Right forelimb (tissue), 1 donor: ENCODE measurements at places on chromosomes 4 and X.

GRCh38 chr4:163042306-163042705 lies 124.4 kb downstream of the NAF1 start:
- no peak for DNase-seq

DNA sequence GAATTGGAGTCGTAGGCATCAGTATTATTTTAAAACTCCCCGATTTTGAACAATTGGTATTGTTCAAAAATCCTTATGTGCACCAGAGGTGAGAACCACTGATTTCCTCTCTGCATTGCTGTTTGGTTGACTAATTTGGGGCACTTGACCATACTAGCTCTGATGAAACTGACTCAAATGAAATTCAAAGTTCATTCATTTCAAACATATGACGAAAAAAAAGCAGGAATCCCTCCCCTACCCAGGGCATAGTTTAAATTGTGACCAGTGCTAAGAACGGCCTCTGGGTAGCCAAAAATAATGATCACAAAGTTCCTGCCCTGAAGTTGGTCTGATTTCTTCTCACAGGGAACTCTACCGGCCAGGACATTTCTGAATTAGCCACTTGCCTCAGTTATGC lies 75.7 kb upstream of the EGFL6 start:
- DNase-seq = no peak

- DNase-seq = no peak
Measured at GRCh38 chr4:132619968-132620367, 529.1 kb upstream of the PCDH10 start.

GRCh38 chr4:15692602-15693001 lies 10.3 kb upstream of the BST1 start:
- no peak for DNase-seq

GRCh38 chrX:130893356-130894085 lies 9.5 kb downstream of the ENOX2 start:
- no peak for DNase-seq

DNA sequence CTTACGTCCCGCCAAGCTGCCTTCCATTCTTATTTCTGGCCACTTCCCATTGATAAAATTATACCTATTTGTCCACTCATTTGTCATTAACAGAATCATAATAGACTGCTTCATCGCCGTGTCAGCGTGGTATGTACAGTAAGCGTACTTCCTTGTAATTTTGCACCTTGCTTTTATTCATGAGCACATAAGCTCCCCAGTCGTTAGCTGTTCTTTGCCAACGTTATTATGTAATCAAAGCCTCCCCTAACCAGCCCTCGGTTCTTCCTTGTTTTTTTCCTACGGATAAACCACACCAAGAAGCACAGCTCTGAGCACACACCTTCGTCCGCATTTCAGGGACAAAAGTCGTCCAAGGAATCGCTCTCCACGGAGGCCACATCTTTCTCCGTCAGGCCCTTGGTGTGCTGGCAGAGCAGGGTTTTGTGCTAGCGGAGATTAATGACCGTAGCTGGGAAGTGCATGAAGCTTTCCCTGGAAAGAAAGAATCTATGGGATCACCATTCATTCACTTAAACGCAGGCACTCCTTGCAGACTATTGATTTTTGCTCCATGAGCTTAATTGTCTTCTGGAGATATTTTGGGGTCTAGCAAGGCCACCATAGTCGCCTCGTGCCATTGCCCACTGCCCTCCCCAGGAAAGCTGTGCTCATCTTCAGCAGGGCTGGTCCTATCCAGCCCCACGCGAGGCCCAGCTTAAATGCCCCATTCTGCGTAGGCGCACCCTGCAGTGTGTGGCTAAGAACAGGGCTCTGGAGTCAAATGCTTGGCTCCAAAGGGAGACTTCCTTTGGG lies 200.9 kb upstream of the PSAPL1 start:
- DNase-seq = no peak
